Caki2 (cell line): ENCODE measurements at places on chromosomes 12 and 14.

- DNase-seq, result no peak
Observed at GRCh38 chr14:86346818-86347384, 817.0 kb downstream of the FLRT2 start.

DNA sequence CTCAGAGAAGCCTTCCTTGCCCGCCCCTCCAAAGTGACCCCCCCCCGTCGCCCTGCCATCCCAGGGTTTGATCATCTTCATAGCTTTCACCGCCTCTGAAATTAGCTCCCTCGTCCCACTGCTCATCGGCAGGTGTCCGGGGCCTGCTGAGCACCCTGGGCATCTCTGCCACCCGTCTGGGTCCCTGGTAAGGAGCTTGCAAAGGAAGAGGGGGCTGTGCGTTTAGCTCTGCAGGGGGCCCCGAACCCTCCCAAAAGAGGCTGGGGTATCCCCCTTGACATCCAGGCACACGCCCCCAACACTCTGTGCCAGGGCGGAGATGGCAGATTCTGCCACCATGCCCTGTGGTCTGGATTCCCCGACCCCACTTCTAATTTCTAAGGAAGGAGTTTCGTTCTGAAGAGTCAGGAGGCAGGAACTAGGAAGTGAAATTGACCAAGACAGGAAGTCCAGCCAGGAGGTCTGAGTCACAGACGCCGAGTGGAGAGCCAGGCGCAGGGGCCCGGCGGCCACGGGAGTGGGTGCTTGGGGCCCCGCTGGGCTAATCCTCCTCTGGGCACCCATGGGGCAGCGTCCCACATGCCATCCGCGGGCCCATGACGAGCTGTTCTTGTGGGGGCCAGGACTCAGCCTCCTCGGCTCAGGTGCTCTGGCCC is 95.7 kb downstream of the RFLNA start:
- no peak for DNase-seq

DNA sequence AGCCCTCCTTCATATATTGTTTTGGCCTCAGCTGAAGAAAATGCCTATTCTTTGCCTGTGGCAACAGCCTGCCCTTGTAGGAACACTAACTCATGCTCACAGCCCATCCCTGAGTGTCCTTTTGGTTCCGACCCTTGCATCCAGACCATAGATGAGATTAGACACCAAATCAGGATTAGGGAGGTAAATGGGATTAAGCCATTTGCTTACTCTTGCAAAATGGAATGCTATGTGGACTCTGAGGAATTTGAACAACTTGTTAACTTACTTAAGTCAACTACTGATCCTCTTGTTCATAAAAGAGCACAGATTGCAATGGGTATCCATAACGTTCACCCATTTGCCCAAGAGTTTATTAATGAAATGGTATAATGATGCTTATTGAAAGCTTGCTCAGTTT is 27.3 kb downstream of the TSHR start:
- DNase-seq, result no peak

DNA sequence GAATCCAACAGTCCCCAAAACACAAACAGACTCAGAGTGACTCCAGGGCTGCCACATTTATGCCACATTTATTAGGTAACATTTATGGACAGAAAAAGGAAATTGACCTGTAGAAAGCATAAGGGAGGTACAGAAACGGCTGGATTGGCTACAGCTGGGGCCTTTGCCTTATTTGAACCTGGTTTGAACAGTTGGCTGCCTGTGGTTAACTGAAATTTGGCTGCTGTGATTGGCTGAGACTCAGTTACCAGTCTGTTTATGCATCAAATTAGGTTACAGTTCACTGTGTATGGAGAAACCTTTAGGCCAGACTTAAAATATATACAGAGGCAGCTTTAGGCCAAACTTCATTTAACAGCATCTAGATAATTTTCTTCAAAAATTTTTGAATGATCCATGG is 27.8 kb upstream of the PCNX1 start:
- DNase-seq, result no peak

DNA sequence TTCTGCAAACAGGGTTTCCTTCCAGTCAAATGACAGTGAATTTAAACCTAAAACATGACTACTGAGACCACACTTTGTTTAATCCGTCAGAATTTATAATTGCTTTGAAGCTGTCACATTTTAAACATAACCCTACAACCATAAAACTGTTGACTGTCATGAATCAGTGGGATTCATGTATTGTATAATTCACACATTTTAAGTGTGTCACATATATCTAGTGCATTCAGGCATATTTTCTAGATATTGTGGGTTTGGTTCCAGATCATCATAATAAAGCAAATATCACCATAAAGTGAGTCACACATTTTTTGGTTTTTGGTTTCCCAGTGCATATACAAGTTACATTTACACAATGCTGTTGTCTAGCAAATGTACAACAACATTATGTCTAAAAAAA is 304.4 kb downstream of the TMEM132D start:
- DNase-seq, result peak; percentile 42

- DNase-seq, result peak; percentile 22
Observed at GRCh38 chr12:92547420-92547819, 155.4 kb upstream of the PLEKHG7 start.

DNA sequence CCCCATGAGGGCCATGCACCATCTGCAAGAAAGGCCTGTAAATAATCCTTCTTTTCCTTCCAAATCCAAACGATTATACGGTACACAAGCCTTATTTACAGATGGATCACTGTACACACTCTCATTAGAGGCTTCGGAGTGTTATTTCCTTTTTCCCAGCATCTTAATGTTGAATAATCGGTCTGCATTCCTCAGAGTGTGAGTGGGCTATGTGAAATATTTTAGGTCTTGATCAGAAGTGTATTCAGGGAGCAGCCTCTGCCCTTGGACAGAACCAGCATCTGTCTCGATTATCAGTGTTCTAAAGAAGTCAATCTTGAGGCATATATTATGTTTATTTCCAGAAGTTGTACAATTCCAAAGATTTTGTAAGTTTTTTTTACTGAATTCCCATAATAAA is 340.6 kb downstream of the SEC23A start:
- DNase-seq, result no peak

GRCh38 chr12:124171231-124171979 is 123.5 kb upstream of the RFLNA start:
- no peak for DNase-seq

GRCh38 chr14:90681929-90682328 is 134.3 kb downstream of the TTC7B start:
- DNase-seq, result no peak

GRCh38 chr12:106722837-106723236 is 51.6 kb upstream of the RIC8B start:
- no peak for DNase-seq

GRCh38 chr12:15709551-15709950 is 79.6 kb downstream of the EPS8 start:
- no peak for DNase-seq

DNA sequence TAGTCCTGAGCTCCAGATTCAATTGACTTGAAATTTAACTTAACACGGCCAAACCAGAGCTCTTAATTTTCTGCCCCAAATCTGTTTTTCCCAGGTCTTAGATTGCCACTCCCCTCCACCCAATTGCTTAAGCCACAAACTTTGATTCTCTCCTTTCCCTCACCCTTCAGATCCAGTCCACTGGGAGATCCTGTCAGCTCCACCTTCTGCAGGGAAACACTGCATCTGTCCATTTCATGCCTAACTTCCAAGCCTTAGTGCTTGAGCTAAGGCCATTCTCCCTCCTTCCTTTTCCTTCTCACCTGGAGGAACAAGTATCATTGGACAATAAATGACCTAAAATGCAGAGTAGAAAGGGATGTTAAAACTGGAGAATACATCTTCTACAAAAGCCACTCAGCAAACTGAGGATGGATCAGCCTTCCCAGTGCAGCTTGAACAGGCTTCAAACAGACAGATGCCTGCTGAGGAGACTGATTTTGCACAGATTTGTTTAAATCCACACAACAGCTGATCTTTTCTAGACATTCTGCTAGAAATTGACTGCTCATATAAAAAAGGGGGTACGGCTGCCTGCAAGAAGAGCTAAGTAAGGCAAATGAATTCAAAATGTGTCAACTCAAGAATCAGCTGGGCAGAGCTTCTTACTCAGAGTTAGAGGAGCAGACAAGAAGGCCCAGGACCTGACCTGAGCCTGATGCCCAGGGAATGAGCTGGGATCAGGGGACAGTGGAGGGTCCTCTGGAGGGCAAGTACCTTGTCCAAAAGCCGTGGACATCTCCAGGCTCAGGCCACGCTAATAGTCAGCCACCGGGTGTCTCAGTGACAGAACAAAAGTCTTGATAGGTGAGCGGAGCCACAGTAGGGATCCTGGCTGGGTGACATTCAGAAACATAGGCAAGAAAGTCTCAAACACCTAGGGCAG is 81.3 kb upstream of the RIC8B start:
- DNase-seq, result no peak

- peak; percentile 61 for DNase-seq
Observed at GRCh38 chr12:132597333-132598316, 12.8 kb downstream of the LRCOL1 start.

DNA sequence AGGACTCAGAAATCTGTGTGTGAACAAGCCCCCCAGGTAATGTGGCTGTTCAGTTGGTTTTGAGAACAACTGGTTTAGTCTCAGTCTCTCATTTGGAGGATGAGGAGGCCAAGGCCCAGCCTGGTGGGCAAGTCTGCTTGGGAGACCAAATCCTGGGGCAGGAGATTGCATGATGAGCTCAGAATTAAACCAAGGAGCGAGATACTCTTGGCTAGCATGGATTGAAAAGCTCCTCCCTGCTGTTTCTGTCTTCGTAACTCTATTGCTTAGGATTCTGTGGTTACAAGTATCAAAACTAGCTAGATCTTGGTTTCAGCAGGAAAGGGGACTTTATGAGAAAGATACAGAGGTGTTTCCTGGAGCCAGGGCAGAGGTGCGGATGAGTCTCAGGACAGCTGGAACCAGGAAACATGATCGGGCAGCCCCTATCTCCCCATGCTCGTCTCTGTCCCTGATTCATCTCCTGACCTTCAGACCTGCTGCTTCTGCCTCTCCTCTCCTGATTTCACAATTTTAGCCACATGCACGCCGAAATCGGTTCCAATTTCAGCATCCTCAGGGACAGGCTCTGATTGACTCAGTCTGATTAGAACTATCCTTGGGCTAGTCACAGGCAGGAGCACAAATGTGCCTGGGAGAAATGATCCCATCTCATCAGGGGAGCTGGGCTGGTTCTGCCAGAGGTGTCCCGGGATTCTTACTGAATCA is 40.2 kb upstream of the RIN3 start:
- no peak for DNase-seq

DNA sequence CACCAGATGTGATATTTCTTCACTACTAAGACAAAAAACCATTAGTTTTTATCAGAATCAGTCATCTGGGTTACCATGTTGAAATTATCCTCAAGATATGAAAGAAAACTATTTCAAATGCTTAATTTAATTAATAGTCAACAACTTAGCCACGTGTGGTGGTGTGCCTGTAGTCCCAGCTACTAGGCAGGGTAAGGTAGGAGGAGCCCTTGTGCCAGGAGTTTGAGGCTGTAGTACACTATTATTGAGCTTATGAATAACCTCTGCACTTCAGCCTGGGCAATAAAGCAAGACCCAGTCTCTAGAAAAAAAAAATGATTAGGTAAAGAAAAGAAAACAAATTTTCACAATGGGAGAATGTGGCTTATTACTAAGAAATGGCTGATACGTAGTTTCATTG is 33.4 kb downstream of the MRPL42 start:
- DNase-seq, result no peak

GRCh38 chr12:128356547-128356946 is 89.6 kb downstream of the TMEM132C start:
- DNase-seq, result no peak

- DNase-seq, result peak; percentile 61
Observed at GRCh38 chr14:70714055-70714550, 72.4 kb downstream of the TTC9 start.

GRCh38 chr12:6288235-6288634 is 22.2 kb upstream of the PLEKHG6 start:
- no peak for DNase-seq

DNA sequence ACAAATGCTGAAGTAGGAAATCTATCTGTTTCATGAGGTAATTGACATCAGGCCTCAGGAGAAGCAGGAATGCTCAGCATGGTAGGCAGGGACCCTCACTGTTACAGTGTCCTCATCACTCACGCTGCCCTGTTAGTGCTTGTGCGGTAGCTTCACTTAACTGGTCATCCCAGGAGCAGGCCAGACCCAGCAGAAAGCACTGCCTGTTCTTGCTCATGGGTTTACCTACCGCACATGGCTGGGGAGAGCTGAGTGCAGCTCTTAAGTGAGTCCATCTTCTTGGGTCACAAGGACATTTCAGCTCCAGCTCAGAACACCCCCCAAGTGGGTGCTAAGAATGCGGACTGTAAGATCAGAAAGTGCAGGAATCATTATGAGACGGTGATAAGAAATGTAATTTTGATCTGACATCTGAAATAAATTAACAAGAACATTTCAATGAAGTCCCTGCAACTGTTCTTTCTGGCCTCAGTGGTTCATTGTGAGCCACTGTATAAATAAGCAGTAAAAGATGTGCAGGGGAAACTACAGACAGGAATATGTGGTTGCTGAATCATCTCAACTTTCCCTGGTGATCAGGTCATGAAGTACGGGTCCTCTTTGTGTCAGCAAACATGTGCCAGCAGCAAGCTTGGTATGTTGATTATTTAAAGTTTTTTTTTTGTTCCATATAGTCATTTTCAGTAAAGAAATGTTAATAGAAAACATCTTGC is 757.7 kb upstream of the TMEM132C start:
- DNase-seq, result no peak

- no peak for DNase-seq
Observed at GRCh38 chr12:107127482-107128430, 34.4 kb upstream of the CRY1 start.

- peak; percentile 64 for DNase-seq
Observed at GRCh38 chr14:85587151-85587711, 57.3 kb downstream of the FLRT2 start.

DNA sequence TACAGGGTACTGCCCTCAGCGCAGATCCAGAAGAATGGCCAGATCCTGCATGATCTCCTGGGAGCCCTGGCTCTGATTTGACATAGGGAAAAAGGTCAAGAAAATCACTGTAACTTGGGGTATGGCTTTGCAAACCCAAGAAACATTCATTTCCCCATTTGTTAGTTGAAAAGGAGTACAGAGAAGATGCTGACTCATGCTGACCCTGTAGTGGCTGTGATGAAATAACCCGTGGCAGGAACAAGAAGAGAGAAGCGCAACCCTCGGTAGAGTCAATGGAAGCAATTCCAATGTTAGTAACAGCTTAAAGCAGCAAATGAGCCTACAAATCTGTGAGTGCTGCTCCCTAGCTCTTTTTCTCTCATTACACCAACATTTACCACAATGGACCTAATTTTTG is 281.6 kb upstream of the NPAS3 start:
- peak; percentile 5 for DNase-seq

DNA sequence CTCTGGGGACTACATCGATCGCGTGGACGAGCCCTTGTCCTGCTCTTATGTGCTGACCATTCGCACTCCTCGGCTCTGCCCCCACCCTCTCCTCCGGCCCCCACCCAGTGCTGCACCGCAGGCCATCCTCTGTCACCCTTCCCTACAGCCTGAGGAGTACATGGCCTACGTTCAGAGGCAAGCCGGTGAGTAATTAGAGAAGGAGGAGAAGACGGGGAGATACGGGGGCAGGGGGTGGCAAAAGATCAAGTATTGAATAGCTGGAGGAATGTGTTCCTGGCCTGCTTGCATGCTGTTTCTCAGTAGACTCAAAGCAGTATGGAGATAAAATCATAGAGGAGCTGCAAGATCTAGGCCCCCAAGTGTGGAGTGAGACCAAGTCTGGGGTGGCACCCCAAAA is 21.9 kb downstream of the OS9 start:
- no peak for DNase-seq
